Fibroblast of gingiva (primary cell): ENCODE measurements at places on chromosomes 1 and 21.

- DNase-seq, result no peak
Observed at GRCh38 chr1:214280386-214281020, 456 bp upstream of the SMYD2 start.

GRCh38 chr1:98119796-98120195 lies 199.0 kb upstream of the DPYD start:
- DNase-seq, result no peak

- no peak for DNase-seq
Observed at GRCh38 chr1:27100335-27101053, 54.4 kb downstream of the SLC9A1 start.

- DNase-seq, result no peak
Observed at GRCh38 chr1:7962014-7962335, 464 bp downstream of the PARK7 start.

DNA sequence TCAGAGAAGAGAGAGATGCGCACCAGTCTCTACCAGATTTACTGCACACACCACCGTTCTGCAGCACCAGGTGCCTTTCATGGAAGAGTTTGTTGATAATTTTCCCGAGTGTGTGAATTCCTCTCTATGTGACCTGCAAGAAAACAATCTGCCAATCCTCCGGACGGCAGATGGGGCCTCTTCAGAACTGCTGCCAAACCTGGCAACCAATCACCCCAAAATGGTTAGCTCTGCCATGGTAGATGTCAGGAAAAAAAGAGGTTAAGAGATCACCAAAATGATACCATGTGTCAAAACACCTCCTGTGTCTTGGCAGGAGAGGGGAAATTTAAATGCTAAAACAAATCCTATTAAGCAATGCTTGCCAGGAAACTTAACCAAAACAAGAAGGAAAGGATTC lies 96.5 kb downstream of the DAB1 start:
- DNase-seq, result no peak

- no peak for DNase-seq
Observed at GRCh38 chr1:164753521-164754077, 194.6 kb downstream of the PBX1 start.

DNA sequence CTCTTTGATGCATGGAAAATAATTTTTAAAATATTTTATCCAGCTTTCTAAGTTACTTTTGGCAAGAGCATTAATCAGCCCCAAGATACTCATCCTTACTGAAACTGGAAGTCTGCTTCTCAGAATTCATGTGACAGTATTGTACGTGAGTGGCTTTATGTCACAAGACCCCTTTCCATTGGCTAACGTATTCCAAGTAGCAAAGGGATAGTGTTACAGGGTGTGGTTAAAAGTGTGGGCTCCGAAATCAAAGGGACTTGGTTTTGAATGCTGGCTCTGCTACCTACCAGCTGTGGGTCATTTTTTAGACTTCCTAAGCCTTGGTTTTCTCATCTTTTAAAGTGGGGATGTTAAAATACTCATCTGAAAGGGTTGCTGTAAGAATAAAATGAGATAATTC lies 91.7 kb downstream of the RHOU start:
- DNase-seq, result no peak

GRCh38 chr1:36982709-36983108 lies 51.6 kb downstream of the GRIK3 start:
- no peak for DNase-seq

DNA sequence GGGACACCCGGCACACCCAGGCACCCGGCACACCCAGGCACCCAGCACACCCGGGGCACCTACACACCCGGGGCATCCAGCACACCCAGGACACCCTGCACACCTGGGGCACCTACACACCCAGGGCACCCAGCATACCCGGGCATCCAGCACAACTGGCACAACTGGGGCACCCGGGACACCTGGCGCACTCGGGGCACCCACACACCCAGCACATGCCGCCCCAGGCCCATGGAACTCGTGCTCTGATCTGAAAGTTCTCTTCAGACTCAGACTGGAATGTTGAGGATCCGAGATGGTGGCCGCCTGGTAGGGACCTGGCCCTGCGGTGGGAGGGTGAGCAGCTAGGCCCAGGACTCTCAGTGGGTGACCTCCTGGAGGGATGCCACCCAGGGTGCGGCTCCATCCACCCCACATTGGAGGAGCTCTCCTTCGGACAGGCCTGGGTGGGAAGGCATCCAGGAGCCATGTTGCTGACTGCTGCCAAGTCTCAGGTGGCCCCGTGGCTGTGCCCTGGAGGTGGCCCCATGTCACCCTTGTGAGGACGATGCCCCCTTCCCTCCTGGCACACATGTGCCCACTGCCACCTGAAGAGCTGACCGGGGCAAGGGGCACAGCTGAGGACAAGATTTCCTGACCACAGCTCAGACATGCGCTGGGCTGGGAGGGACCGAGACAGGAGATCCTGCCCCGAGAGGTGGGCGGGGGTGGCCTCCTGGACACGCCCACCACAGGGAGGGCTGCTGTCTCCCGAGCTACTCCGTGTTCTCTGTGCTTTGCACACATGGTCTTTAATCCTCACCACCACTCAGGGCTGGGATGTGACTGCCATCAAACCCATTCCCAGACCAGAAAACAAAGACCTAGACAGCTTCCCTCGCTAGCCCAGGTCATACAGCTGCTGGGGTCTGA lies 37.0 kb downstream of the UBE2G2 start:
- no peak for DNase-seq

GRCh38 chr1:27004471-27005165 lies 8.0 kb downstream of the TENT5B start:
- DNase-seq, result peak; percentile 59

GRCh38 chr1:178143730-178144690 lies 50.1 kb downstream of the RASAL2 start:
- DNase-seq, result peak; percentile 18

DNA sequence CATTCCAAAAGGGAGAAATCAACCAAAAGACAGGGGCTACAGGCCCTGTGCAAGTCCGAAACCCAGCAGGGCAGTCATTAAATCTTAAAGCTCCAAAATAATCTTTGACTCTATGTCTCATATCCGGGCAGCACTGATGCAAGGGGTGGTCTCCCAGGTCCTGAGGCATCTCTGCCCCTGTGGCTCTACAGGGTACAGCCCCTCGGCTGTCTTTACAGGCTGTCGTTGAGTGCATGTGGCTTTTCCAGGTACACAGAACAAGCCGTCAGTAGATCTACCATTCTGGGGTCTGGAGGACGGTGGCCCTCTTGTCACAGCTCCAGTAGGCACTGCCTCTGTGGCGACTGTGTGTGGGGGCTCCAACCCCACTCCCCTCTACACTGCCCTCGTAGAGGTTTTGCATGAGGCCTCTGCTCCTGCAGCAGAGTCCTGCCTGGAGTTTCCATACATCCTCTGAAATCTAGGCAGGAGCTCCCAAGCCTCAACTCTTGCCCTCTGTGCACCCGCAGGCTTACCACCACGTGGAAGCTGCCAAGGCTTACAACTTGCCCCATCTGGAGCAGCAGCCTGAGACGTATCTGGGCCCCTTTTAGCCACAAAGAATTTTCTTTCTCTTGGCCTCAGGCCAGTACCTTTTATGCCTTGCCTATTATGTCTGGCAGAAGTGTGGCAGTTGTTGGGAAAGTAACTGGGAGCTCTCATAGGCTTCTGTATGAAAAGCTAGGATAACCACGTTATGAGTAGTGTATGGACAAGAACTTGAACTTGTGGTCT lies 52.5 kb downstream of the POU2F1 start:
- DNase-seq, result peak; percentile 72

- DNase-seq, result no peak
Observed at GRCh38 chr1:174194461-174194860, 35.1 kb downstream of the RABGAP1L start.

- no peak for DNase-seq
Observed at GRCh38 chr1:220921498-220921897, 42.3 kb downstream of the HLX start.

- DNase-seq, result no peak
Observed at GRCh38 chr1:209650454-209650853, 1.8 kb downstream of the LAMB3 start.

DNA sequence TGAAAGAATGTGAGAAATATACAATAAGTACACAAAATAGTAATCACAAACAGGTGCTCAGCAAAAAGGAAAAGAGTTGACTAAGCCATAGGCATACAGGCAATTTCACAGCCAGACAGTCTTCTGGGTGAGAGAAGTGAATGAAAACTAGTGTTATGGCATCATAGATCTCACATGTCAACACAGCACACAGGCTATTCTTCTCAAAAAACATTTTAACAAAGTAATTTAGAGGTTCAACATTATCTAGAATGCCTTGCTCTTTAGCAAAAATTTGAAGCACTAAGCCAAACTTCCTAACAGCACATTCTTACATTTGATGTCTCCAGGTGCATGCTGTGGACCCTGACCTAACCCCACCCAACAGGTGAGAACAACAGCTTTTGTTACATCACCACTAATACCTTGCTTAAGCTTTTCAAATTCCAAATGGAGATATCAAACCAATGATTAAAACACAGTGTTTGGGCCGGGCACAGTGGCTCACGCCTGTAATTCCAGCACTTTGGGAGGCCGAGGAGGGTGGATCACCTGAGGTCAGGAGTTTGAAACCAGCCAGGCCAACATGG lies 30.5 kb downstream of the OTUD7B start:
- no peak for DNase-seq

GRCh38 chr1:175273376-175274031 lies 80.9 kb upstream of the KIAA0040 start:
- DNase-seq, result no peak

DNA sequence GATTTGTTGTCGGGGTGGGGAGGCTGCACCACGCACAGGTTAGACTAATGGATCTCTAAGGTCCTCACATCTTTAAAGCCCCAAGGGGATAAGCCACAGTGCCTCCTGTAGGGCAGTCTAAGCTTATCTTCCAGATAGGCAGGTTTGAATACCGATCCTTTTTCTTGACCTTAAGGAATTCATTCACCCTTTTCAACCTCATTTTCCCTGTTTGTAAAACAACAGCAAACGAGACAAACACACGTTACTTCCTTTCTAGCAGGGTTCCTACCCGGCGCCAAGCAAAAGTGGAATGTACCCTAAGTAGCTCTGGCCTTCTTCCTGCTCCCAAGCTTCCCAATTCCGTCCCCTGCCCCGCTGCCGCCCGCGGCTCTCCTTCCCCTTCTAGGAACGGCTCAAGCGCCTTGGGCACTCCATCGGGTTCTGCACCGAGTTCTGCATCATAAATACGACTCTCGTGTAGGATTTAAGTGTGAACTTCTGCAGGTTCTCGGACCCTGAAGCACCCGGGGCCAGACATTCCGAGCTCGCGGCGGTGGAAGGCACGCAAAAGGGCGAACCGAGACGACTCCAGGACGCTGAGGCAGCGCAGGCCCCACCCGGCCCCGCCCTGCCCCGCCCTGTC lies 548 bp upstream of the CDC20 start:
- DNase-seq, result peak; percentile 31

DNA sequence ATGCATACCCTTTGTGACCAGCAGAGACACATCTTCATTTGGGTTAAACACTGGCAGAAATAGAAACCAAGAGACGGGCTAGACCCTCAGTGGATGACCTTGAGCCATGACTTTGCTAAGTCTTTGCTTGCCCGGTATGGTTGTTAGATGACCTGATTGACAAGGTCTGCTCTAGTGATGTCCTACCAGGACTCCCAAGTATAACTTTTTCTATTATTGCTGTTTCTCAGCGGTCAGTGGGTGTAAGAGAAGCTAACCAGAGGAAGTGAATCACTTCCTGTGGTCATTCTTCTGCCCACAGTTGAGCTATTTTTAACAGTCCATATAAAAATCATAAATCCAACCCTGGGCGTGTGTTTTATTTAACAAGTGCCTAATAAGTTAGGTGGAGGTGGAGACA lies 126.2 kb upstream of the ETS2 start:
- peak; percentile 13 for DNase-seq

GRCh38 chr1:56898879-56899278 lies 44.3 kb downstream of the C8A start:
- DNase-seq, result no peak

DNA sequence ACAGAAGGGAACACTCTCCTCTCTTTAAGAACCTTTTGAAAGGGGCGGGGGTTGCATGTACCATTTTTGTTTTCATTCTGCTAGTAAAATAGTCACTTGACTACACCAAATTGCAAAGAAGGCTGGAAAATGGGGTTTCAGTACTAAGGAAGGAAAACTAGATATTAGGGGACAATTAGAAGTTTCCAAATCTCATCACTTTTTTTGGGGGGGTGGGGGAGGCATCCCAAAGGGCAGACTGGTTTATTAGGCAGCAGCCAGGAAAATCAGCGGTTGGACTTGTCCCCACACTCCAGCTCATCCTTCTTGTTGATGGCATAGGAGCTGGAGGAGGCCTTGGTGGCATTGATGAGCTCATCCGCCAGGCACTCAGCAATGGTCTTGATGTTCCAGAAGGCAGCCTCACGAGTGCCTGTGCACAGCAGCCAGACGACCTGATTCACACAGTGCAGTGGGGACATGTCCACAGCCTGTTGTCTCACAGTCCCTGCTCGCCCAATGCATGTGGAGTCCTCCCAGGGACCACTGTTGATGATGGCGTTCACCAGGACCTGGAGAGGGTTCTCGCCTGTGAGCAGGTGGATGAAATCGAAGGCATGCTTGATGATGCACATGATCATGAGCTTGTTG lies 1.7 kb upstream of the TMEM50B start:
- no peak for DNase-seq

GRCh38 chr21:39314143-39315027 lies 953 bp upstream of the BRWD1 start:
- DNase-seq, result peak; percentile 60

DNA sequence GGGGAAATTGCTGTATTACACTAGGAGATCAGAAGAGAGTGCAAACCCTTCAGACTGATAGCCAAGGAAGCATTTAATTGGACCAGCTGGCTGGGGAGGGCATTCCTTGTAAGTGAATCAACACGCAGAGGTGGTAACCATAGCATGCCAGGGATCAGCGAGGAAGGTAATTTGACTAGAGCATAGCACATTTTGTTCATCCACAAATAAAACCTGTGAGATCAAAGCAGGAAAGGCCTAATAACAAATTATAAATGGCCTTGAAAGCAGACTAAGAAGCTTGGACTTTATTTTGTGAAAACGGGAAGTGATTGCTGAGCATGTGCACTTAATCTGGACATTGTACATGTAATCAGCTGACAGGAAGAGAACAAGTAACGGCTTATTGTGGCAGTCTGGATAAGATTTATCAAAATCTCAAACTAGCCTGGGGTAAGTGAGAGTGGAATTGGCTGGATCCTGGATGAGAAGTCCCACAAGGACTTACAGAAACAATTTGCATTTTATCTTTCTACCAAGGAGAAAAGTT lies 11.7 kb upstream of the CD55 start:
- DNase-seq, result peak; percentile 35

DNA sequence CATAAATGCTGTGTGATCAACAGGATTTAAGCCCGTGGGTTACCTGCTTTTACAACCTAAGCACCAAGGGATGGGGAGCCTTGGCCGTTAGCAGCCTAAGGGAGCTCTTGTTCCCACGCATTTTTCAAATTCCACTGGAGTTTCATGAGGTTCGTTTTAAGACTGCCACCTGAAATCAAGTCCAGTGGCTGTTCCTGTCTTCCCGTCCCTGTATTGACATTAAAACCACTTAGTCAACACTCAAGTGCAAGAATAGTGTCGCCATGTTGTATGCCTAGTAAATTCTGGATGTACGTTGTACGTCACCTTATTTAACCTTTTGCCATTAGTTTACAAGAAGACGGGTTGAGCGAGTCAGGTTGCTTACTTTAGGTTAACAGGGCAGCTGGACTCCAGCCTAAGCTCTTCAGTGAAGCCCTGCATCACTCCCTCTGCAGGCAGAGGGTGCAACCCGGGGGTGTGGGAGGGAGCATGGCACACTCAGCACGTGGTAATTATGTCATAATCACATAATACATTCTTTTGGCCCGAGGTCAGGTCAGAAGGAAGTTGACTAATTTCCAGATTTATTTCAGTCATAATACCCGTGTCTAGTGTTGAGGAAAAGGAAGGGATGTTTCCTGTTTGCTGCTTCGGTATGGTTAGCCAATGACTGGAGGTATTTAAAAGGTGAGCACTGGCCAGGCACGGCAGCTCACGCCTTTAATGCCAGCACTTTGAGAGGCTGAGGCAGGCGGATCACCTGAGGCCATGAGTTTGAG lies 42.5 kb downstream of the CNST start:
- peak; percentile 79 for DNase-seq
